Endothelial cell of umbilical vein (primary cell): ENCODE measurements at places on chromosomes 4 and X. TPM values are rescaled to one million over a fixed set of nuclear protein-coding genes. Genes with fewer than 3 reads are reported as not detected.

GRCh38 chr4:1216869-1217294 is 32.0 kb downstream of the CTBP1 start:
- peaks cover 8% of the 10 kb centered on the region for H3K36me3 ChIP-seq
- no peaks in the 10 kb centered on the region for H3K4me1 ChIP-seq
- H3K27me3 ChIP-seq, result no peaks in the 10 kb centered on the region
- DNase-seq, result no peak
- no peak overlapping the region for H3K4me3 ChIP-seq
- no peak overlapping the region for H3K27ac ChIP-seq

DNA sequence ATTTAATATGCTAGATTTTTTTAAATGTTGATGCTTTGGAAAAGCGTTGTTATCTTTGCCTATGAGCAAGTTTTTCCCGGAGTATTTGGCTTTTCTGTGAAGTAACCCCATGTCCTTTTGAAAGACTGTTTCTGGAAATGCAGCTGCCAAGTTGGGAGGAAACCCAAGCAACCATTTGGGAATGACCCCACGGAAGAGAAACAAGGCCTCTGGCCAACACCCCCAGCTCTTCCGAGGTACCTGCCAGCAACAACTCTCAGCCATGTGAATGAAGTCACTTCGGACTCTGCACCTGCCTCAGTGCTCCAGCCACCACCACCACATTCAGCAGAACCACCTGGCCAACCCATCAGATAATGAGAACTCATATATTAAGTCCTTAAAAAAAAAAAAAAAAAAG is 36.2 kb upstream of the DHRSX start:
- no peak overlapping the region for H3K4me3 ChIP-seq
- H3K27ac ChIP-seq, result no peak overlapping the region
- no peak for DNase-seq
- no peaks in the 10 kb centered on the region for H3K4me1 ChIP-seq

- H3K4me3 ChIP-seq, result no peak overlapping the region
- no peak for DNase-seq
- H3K4me1 ChIP-seq, result no peaks in the 10 kb centered on the region
- no peaks in the 10 kb centered on the region for H3K27me3 ChIP-seq
These were observed 605.2 kb upstream of the EPHA5 start for GRCh38 chr4:66275411-66276038.

DNA sequence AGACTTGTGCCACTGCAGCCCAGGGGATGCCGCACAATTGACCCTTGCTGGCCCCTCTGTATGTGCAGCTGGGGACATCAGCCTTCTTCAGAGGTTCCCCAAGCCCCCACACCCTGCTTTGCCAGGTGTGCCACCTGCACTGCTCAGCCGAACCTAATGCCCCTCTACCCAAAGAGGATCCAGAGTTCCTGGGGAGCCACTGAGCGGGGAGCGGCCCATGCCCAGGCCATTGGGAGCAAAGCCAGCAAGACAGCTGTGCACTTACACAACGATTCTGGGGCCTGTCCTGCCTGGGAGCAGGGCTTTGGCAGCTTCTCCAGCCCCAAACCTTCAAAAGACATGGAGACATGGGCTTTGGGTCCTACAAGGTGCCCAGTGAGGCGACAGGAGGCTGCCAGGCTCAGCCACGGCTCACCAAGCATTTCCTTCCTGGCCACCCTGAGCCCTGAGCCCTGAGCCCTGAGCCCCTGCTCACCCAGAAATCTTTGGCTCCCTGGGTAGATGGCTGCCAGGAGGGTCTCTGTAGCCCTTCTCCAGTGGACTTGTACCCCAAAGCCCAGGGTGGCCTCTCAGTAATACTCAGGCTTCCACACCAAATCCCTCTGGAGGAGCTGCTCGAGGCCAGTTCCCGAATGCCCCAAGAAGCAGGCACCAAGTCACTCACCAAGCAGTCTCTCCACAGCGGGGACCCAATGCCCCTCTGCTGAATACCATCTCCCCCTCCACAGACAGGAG is 13.0 kb downstream of the PNMA6E start:
- H3K27ac ChIP-seq, result no peak overlapping the region
- H3K36me3 ChIP-seq, result no peaks in the 10 kb centered on the region
- DNase-seq, result no peak
- H3K27me3 ChIP-seq, result no peaks in the 10 kb centered on the region
- H3K4me1 ChIP-seq, result no peaks in the 10 kb centered on the region

DNA sequence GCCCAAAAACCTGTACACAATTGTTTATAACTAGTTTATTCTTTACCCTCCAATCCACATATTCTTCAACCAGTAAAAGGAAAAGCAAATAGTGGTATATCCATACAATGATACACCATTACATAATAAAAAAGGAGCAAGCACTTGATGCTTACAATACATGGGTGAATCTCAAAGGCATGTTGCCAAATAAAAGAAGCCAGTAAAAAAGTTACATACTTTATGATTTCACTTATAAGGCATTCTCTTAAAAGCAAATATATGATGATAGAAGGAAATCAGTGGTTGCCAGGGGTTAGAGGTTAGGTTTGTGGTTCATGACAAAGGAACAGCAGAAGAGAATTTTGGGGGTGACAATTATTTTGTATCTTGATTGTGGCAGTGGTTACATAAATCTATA is 896.1 kb upstream of the LCORL start:
- H3K27ac ChIP-seq, result no peak overlapping the region
- H3K27me3 ChIP-seq, result no peaks in the 10 kb centered on the region
- no peaks in the 10 kb centered on the region for H3K36me3 ChIP-seq
- H3K4me3 ChIP-seq, result no peak overlapping the region

GRCh38 chr4:22802876-22803275 is 110.1 kb downstream of the GBA3 start:
- no peaks in the 10 kb centered on the region for H3K4me1 ChIP-seq
- DNase-seq, result no peak
- H3K4me3 ChIP-seq, result no peak overlapping the region
- H3K36me3 ChIP-seq, result no peaks in the 10 kb centered on the region
- no peaks in the 10 kb centered on the region for H3K27me3 ChIP-seq

DNA sequence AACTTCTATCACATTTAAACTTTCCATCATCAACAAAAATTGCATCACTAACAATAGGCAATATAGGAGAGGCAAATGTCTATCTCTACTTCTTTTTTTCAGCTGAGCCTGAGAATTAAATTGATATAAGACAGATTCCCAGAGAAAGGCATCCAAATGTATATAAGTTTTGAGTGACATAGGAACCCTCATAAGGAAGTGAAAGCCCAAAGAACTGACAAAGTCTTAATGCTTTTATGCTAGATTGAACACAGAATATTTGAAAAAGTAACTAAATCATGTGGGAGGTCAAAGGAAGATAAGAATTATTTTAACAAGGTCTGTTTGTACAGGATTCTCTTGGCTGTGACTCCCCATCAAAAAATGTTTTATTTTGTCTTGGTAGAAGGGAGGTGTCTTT is 714.9 kb downstream of the GRXCR1 start:
- DNase-seq, result no peak
- H3K36me3 ChIP-seq, result no peaks in the 10 kb centered on the region
- no peaks in the 10 kb centered on the region for H3K4me1 ChIP-seq
- no peaks in the 10 kb centered on the region for H3K27me3 ChIP-seq
- no peak overlapping the region for H3K4me3 ChIP-seq
- no peak overlapping the region for H3K27ac ChIP-seq

- peak overlapping the region; percentile 92 for H3K27ac ChIP-seq
- H3K27me3 ChIP-seq, result no peaks in the 10 kb centered on the region
- no peak overlapping the region for H3K4me3 ChIP-seq
- DNase-seq, result peak; percentile 98
- peaks cover 70% of the 10 kb centered on the region for H3K4me1 ChIP-seq
- no peaks in the 10 kb centered on the region for H3K36me3 ChIP-seq
These were observed 54.1 kb downstream of the APBB2 start for GRCh38 chr4:41160012-41160789.

- H3K4me1 ChIP-seq, result peaks cover 5% of the 10 kb centered on the region
- H3K36me3 ChIP-seq, result no peaks in the 10 kb centered on the region
- H3K27ac ChIP-seq, result no peak overlapping the region
- no peak overlapping the region for H3K4me3 ChIP-seq
- no peaks in the 10 kb centered on the region for H3K27me3 ChIP-seq
- DNase-seq, result no peak
These were observed 110.2 kb upstream of the MYOZ2 start for GRCh38 chr4:119025420-119025819.

- no peaks in the 10 kb centered on the region for H3K27me3 ChIP-seq
- H3K4me3 ChIP-seq, result no peak overlapping the region
- no peaks in the 10 kb centered on the region for H3K36me3 ChIP-seq
- peaks cover 25% of the 10 kb centered on the region for H3K4me1 ChIP-seq
- DNase-seq, result peak; percentile 67
These were observed 45.7 kb downstream of the PRPS1 start for GRCh38 chrX:107673933-107674479.

- no peak overlapping the region for H3K27ac ChIP-seq
- H3K4me1 ChIP-seq, result no peaks in the 10 kb centered on the region
- H3K4me3 ChIP-seq, result no peak overlapping the region
- H3K36me3 ChIP-seq, result no peaks in the 10 kb centered on the region
- H3K27me3 ChIP-seq, result no peaks in the 10 kb centered on the region
These were observed 174.8 kb upstream of the GLRA2 start for GRCh38 chrX:14354521-14354920.

DNA sequence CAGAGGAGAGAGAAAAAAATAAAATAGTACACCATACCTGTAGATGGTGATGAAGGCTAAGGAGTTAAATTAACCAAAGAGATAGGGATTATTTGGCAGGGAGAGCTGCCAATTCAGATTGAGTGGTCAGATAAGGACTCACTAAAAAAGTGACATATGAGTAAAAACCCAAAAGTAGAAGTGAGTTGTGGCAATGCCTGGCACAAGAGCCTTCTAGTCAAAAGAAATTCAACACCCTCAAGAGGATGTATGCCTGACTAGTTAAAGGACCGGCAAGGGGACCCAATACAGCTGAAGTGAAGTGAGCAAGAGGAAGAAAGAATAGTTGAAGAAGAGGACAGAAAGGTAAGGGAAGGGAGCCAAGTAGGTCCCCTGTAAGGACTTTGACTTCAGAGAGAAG is 34.9 kb downstream of the ELF2 start:
- H3K4me1 ChIP-seq, result no peaks in the 10 kb centered on the region
- H3K27me3 ChIP-seq, result no peaks in the 10 kb centered on the region
- no peak overlapping the region for H3K27ac ChIP-seq
- no peak for DNase-seq
- H3K4me3 ChIP-seq, result no peak overlapping the region

GRCh38 chr4:158823461-158823873 is 54.6 kb downstream of the FNIP2 start:
- no peaks in the 10 kb centered on the region for H3K27me3 ChIP-seq
- peak; percentile 27 for DNase-seq
- peaks cover 47% of the 10 kb centered on the region for H3K4me1 ChIP-seq

- no peak for DNase-seq
- peaks cover 43% of the 10 kb centered on the region for H3K4me1 ChIP-seq
- H3K27ac ChIP-seq, result no peak overlapping the region
- H3K27me3 ChIP-seq, result no peaks in the 10 kb centered on the region
- H3K4me3 ChIP-seq, result no peak overlapping the region
These were observed 644.0 kb downstream of the RPA4 start for GRCh38 chrX:97527725-97528124.

DNA sequence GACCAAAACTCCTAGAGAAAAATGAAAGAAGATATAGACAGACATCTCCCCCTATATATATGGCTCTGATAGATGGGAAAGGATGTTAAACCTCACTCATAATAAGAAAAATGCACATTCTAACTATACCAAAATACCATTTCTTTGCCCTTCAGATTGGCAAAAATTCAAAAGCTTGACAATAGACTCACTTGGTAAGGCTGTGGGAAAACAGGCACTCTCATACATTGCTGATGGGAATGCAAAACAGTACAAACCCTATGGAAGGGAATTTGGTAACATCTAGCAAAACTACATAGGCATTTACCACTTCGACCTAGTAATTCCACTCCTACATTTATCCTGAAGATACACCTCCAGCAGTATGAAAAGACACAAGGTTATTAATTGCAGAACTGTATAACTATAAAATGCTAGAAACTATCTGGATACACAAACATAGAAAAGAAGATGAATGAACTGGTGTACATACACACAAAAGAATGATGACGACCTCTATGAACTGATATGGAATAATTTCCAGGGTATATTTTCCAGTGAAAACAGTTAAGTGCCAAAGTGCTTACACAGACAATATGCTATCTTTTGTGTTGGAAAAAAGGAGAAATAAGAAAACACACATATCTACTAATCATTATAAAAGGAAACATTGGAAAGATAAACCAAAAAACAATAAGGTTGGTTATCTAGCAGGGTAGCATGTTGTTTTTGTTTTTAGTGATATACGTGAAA is 48.5 kb downstream of the WDFY3 start:
- DNase-seq, result peak; percentile 31
- H3K27me3 ChIP-seq, result no peaks in the 10 kb centered on the region
- peaks cover 2% of the 10 kb centered on the region for H3K36me3 ChIP-seq

GRCh38 chr4:96913441-96914080 is 1073.7 kb downstream of the PDHA2 start:
- H3K36me3 ChIP-seq, result no peaks in the 10 kb centered on the region
- H3K4me1 ChIP-seq, result no peaks in the 10 kb centered on the region
- no peak overlapping the region for H3K27ac ChIP-seq
- no peak for DNase-seq

DNA sequence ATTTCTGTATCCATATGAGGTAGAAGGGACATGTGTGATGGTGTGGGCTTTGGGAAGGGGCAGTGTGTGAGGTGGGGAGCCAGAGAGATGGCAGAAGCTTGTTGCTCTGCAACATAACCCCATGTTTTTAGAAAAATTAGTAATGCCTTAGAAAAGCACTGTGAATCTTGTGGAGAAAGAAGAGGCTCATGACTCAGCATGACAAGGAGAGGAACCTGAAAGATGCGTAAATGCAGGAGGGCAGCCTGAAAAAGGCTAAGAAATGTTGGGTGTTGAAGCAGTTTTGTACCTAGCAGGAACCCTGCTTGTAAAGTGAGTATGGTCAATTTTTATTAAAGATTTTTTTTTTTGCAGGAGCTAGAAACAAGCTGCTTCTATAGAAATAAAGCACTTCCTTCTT is 59.8 kb downstream of the ARSJ start:
- no peaks in the 10 kb centered on the region for H3K4me1 ChIP-seq
- H3K4me3 ChIP-seq, result no peak overlapping the region
- H3K27me3 ChIP-seq, result no peaks in the 10 kb centered on the region

The UGT2B15 gene
- not detected in 2 replicates for polyA plus RNA-seq

The ASB9 gene
- polyA plus RNA-seq, result 6.5 and 6.8 TPM in 2 replicates

The NALF2 gene
- not detected in 2 replicates for polyA plus RNA-seq

The SUPT20HL2 gene
- not detected in 2 replicates for polyA plus RNA-seq

The CHST7 gene
- 4.5 and 5.2 TPM in 2 replicates for polyA plus RNA-seq

The COX7B2 gene
- not detected in 2 replicates for polyA plus RNA-seq

The STPG2 gene
- not detected in 2 replicates for polyA plus RNA-seq

The ARMCX4 gene
- polyA plus RNA-seq, result 3.8 and 4.7 TPM in 2 replicates

The PRDM8 gene
- 0.28 and 0.67 TPM in 2 replicates for polyA plus RNA-seq
